ENCODE measurements at places on chromosomes 13 and 19.

DNA sequence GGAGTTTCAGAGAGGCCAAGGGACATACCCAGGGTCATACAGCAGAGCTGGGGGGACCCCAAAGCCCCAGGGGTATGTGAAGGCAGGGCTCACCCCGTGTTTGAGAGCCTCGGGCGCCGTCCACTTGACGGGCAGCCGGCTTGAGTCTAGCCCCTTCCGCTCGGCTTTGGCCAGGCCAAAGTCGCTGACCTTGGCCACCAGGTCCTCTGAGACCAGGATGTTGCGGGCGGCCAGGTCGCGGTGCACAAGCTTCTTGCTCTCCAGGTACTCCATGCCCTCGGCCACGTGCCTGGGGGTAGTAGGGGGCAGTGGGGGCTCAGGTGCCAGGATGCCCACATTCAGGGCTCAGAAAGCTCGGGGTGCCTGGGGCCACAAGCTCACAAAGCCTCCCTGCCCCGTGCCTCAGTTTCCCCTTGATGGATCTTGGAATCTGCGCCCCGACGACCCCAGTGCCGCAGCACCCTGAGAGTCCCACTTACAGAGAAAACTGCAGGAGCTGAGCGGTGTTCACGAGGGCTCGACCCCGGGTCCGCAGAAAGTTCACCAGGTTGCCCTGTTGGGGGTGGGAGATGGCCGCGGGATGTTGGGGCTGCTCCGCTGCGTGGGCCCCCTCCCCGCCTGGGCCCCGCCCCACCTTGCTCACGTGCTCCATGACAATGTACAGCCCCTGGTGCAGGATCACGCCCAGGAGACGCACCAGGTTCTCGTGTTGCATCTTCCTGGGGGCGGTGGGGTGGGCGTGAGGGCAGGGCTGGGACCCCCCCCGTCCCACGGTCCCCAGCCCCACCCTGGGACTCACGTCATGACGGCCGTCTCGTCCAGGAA lies 7.1 kb downstream of the MATK start:
- no peak for DNase-seq

- DNase-seq = no peak
Measured at GRCh38 chr13:46184277-46184699, 2.3 kb upstream of the LCP1 start.

DNA sequence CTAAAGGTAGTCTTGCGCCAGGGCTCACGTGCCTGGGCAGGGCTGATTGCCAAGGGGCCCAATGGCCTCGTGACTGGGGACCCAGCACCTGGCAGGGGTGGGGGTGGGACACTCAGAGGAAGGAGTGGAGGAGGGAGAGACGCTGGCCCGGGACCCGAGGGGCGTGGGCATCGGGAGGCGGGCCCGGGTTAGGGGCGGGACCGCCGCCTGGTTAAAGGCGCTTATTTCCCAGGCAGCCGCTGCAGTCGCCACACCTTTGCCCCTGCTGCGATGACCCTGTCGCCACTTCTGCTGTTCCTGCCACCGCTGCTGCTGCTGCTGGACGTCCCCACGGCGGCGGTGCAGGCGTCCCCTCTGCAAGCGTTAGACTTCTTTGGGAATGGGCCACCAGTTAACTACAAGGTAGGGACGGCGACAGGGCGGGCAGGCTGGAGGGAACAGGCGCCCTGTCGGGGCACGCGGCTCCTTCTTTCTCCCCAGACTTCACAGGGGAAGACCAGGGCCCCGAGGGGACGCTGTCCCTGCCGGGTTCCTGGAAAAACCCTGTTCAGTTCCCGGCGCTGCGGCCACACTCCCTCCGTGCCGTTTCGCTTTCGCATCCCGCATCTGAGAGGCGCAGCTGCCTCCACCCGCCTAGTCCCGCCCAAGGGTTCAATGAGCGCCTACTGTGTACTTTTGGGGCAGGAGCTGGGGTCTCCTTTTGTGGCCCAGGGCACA lies at the start of gene IFI30:
IFI30 (plus strand) TSS at position 242 of the 717 bp plus-strand sequence; CDS start at position 271, 29 bp downstream.
- no peak for DNase-seq

DNA sequence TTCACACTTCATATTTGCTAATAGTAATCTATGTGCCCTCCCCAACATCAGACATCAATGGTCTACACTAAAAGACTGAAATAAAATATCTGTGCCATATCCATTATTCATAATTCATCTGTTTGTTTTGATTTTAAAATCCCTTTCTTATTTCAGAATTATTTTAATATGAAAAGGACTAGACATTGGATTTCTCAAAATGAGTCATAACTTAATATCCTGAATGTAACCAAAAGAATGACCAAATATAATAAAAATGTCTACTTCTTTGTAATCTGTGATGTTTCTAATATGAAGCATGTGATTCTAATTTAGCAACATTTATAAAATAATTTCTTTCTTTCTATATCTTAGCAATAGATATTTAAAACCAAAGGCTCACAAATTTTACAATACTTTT lies 64.9 kb downstream of the MZT1 start:
- no peak for DNase-seq

DNA sequence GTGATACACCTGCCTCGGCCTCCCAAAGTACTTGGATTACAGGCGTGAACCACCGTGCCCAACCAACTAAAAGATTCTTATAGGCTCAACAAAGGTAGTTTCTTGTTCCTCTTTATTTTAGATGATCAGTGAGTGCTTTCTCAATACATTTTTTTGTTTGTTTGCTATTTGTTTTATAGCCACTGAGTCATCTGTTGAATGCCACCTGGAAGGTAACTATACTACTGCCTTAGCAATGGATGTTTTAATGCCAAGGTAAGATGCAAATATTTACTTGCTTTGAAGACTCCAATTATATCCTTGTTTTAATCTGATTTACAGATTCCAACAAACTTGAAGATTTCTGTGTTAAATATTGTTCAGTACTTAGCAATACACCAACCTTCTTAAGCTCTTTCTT lies 2807.4 kb upstream of the PCDH20 start:
- no peak for DNase-seq

DNA sequence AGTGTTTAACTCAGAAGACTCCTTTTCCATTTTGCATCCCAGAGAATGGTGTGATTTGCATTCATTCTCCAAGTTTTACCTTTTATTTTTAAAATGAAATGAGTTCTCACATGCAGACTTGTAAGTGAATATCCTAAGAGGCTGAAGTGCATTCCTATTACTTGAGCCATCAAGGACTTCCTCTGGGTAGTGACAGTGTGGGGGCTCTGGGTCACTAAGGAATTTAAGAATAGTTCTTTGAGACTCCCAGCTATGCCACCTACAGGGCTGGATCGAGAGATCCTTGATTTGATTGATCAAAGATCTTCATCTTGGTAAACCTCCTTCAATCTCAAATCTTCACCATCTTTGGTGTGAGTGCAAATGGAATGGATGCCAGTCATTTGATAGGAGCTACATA lies 36.3 kb upstream of the SLC10A2 start:
- DNase-seq = no peak
